ENCODE measurements at places on chromosomes 12 and 14.
A peak's percentile ranks its signal among the peaks of the same experiment; 100 is the strongest.

DNA sequence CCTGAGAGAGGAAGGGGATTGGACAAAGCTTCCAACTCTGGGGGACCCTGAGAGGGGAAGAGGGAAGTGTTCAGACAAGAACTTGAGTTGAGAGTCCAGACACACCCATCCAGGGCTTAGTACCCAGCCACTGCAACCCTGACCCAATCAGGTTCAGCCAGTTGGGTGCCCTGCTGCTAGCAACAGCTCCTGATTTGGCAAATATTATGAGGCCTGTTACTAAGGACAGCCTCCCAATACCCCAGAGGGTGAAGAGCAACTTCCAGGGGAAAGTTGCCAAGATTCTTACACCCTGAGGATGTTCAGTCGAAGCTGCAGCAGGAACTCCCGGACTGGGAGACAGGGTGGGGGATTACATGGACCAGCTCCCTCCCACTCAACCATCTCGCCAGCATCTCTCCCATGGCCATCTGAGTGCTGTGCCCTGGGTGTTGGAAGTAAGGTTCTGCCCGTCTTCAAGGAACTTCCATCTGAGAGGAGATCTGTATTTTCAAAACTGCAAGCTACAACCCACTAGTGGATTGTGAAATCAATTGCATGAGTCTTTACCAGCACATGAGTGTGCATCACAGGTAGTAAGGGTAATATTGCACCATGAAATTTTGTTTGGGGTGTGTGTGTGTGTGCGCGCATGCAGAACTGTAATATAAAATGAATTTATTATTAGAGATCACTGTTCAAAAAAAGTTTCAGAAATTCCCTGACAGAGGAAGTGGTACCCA lies 11.5 kb upstream of the KRT78 start:
- no peak for DNase-seq

GRCh38 chr12:57086493-57087009 lies 2.4 kb upstream of the NAB2 start:
- no peak for DNase-seq

DNA sequence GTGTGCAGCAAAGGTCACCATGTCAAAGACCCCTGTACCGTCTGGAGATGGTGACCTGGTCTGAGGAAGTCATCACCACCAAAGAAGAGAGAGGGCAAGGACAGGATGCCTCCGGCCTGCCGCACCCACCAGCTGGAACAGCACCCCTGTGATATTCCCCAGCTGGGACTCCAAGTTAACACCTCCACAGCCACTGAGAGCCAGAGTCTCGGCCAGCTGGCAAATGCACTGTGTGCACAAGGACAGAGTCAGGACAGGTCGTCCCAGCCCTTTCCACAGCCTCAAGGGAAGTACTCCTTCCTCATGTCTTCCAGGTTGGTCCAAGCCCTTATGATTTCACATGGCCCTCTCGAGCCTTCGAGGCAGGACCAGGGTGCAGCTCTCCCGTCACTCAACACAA lies 19.3 kb upstream of the FKBP4 start:
- no peak for DNase-seq

GRCh38 chr14:36442824-36443241 lies 77.2 kb downstream of the NKX2-1 start:
- DNase-seq = no peak

DNA sequence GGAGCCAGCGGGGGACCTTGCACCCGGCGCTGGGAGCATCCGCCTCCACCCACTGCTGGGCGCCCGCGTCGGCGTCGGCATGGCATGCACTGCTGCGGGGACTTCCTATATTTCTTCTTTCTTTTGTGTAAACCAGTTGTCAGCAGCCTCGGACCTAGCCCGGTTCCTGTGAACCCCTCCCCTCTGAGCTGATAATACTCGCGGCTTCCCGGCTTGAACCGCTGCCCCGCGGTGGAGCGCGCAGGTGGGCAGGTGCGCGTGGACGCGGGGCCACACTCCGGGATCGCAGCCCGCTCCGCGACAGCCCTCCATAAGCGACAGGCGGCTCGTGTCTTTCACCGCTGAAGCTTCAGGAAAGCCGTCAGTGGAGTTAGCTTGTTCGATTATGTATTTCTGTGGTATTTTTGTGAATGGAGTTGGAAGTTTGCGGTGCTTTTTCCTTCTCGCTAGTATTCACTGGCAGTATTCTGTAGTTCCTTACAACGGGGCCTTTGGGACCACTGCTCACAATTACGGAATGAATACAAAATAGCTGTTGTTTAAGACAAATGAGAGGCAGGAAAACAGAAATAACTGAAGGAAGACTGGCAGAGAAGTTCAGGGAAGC lies 870 bp downstream of the BMAL2 start:
- DNase-seq = no peak

DNA sequence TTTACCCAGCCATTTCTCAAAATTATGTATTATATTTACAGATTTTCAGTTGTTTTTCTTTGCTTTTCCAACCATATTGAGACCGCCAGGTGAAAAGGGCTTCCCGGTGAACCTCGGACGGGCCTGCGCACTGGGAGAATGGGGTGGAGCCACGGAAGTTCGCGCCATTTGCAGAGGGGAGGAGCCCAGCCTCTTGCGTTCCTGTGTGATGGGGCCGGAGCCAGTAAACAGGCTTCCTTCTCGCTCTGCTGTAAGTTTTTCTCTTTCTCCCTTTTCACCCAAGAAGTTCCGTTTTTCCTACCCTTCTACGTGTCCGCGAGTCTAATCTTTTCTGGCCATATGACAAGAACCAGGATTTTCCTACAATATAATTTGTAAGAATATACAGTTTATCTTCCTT lies 1108.8 kb upstream of the SEL1L start:
- DNase-seq = peak; percentile 49

DNA sequence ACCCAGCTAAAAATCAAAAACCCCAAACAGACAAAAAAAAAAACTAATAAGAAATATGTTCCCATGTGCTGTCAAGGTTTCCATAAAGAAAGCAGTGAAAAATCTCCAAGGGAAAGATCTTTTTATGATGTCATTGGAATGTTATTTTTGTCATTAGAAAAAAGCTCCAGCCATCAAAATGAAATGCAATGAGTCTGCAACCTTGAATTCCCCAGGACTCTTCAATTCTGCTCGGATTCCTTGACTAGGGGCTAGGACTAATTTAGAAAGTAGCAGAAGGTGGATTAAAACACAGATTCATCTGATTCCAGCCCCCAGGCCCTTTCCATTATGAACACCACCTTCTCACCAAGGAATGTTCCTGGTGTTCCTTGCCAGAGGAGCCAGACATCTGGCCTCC lies 6.0 kb upstream of the PCNX1 start:
- no peak for DNase-seq

GRCh38 chr12:62603811-62604098 lies 137.1 kb downstream of the MON2 start:
- DNase-seq = no peak

GRCh38 chr14:94677747-94678146 lies 65.6 kb downstream of the SERPINA3 start:
- DNase-seq = no peak

DNA sequence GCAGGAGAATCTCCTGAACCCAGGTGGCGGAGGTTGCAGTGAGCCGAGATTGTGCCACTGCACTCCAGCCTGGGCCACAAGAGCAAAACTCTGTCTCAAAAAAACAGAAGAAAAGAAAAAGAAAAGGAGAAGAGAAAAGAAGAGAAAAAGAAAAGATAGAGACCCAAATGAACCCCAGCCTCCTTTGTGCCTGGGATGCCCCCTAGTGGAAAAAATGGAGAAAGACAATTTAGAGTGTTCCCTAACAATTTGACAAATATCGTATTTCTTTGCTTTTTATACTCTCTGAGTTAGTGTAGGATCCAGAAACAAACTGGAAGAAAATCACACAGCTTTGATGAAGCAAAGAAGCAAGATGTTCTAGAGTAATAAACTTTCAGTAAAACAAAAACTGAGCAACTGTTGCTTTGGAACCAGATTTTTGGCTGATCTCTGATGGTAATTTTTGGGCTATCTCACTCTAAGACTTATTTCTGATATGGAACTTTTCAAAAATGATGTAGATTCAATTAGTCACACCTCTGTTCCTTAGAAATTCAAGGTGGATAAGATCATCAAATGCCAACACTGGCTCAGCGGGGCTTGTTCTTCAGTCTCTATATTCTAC lies 18.6 kb upstream of the PRKAB1 start:
- DNase-seq = no peak

DNA sequence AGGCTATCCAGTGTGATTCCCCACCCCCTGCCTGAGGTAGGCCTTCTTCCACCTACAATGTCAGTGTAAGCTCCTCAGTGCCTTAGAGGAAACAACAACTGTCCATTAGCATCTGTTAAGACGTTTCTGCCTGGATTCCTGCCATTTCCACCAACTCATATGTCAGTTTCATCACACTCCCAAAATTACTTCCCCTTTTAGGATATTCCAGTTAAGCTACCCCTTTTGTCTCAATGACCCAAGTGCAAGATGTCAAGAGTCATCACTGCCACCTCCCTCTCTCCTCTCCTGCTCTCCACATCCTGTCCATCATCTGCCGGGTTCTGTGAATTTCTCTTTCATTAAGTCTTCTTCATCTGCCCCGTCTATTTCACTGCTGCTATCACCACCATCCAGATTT lies 189.4 kb downstream of the DPF3 start:
- no peak for DNase-seq

- no peak for DNase-seq
These were observed 9.7 kb upstream of the RPS26 start for GRCh38 chr12:56031987-56032386.

GRCh38 chr14:48250575-48250974 lies 575.2 kb upstream of the MDGA2 start:
- no peak for DNase-seq

DNA sequence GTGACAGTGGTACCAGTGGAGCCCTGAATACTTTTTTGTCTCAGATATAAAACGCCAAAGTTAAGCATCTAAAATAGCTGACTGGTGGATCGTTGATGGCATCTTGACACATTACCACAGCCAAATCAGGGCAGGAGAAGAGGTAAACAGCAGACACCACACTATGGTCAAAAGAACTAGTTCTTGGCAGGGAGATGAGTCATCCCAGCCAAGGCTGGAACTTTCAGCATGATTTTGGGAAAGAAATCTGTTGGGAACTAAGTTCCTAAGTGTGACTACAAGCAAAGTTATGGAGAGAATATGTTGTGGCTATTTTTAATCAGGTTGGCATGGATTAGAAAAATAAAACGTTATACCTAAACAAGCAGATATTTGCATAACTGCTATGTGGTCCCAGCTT lies 36.9 kb downstream of the LGR5 start:
- DNase-seq = no peak

GRCh38 chr12:78167510-78167909 lies 336.8 kb downstream of the NAV3 start:
- DNase-seq = no peak

DNA sequence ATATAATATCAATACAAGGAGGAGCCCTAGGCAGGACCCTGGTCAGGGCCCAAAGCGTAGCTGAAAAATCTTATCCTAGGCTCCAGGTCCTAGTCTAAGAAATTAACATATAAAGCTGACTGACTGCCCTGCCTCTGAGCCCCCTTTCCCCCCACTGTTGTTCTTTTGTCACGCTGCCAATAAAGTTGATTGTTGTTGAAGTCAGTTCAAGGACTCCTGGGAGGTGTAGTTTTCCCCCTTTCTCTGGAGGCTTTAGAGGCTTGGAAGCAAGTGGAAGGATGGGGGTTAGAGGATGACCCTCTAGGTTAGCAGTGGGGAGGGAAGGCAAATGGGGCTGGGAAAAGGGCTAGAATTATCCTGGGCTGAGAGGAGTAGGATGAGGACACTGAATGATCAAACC lies 3.2 kb downstream of the PPP1R1A start:
- DNase-seq = no peak

DNA sequence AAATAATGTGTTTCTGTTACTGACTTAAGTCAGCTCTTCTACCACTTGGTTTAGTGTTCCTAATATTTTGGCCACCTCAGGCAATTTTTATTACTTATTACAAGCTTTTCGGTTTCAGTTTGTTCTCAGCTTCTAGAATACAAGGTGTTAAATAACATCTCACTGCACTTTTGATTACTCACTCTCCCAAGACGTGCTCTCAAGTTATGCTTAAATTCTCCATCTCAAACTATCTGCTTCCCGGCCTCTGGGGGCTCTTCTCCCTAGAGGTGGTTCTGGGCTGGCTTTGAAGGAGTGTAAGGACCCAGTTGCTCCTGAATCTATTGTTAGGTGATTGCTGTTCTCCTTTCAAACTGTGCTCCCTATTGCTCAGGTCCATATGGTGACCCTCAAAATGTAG lies 193.9 kb upstream of the DDHD1 start:
- no peak for DNase-seq

- DNase-seq = no peak
These were observed 75.4 kb downstream of the PAPLN start for GRCh38 chr14:73312687-73313086.

GRCh38 chr14:29042551-29042950 lies 276.0 kb downstream of the FOXG1 start:
- DNase-seq = no peak

GRCh38 chr12:75086091-75087038 lies 123.3 kb downstream of the KCNC2 start:
- DNase-seq = no peak

- no peak for DNase-seq
These were observed 16.0 kb upstream of the CDK17 start for GRCh38 chr12:96416033-96416799.

GRCh38 chr14:78302841-78303240 lies 132.7 kb downstream of the NRXN3 start:
- no peak for DNase-seq

DNA sequence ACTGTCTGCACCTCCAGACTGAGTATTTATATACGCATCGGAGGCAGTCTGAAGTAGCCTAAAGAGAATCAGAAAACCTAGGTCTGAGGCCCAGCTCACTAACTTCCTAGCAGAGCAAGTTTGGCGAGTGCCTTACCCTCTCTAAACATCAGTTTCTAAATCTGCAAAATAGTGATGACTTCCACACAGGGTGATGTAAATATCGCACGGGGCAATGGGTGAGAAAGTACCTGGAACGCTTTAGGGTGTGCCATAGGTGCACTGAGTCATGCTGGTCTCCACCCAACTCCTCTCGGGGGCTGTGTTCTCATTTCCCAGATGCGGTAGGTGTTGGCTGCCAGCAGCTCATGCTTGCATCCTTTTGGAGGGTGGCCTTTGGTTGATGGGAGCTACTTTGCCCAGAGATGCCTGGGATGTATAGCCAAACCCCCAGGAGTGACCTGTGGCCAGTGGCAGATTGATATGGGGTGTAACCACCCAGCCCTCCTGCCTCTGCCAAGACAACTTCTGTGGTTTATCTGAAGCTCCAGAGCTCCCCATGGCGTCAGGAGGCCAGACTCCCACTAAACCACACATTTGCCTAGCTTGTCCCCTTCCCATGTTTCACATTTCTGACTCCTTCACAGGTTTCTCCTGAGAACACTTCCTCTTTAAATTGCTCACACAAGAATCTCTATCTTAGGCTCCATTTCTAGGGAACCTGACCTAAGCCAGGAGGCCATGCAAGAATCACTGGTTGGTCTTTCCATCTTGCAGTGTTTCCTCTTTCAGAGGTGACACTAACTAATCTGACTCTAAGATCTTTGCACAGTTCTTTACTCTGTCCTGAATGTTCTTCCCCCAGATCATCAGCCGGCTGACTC lies 62.0 kb upstream of the TUNAR start:
- no peak for DNase-seq

GRCh38 chr14:75234173-75235115 lies 44.2 kb upstream of the FOS start:
- no peak for DNase-seq

GRCh38 chr12:69966409-69966808 lies 141.4 kb downstream of the MYRFL start:
- DNase-seq = no peak
